ENCODE measurements at places on chromosomes 12 and 14.

- DNase-seq: no peak
Measured at GRCh38 chr12:98418357-98419075, 96.9 kb upstream of the TMPO start.

- DNase-seq: no peak
Measured at GRCh38 chr12:127685931-127686330, 581.0 kb upstream of the TMEM132C start.

DNA sequence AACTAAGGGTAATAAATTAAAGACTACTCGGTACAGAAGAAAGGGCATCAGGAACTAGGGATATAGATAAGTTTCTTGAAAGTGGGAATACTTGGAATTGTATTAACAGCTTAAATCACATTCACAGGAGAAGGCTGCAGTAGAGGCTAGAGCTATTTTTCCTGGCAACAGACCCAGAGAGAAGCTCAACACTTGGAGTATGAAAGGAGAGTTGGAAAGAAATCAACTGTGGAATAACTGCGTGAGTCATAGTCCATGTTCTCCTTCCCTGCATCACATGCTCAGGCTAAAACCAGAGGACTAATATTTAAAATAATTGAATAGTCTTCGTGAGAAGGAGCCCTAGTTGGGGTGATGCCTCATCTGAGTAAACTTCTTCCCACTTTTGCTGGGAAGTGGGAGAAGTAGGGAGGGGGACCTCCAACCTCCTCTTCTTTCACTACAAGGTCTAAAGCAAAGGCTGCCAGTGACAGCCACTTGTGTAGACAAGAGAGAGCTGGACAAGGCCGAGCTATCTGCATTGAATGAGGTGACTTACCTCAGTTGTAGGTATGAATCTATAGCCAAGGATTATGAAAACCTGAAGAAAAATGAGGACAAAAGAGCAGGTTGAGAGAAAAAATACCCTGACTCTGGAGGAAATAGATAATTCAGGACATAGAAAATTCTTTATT, 32.7 kb downstream of the DYRK2 start:
- DNase-seq: no peak

DNA sequence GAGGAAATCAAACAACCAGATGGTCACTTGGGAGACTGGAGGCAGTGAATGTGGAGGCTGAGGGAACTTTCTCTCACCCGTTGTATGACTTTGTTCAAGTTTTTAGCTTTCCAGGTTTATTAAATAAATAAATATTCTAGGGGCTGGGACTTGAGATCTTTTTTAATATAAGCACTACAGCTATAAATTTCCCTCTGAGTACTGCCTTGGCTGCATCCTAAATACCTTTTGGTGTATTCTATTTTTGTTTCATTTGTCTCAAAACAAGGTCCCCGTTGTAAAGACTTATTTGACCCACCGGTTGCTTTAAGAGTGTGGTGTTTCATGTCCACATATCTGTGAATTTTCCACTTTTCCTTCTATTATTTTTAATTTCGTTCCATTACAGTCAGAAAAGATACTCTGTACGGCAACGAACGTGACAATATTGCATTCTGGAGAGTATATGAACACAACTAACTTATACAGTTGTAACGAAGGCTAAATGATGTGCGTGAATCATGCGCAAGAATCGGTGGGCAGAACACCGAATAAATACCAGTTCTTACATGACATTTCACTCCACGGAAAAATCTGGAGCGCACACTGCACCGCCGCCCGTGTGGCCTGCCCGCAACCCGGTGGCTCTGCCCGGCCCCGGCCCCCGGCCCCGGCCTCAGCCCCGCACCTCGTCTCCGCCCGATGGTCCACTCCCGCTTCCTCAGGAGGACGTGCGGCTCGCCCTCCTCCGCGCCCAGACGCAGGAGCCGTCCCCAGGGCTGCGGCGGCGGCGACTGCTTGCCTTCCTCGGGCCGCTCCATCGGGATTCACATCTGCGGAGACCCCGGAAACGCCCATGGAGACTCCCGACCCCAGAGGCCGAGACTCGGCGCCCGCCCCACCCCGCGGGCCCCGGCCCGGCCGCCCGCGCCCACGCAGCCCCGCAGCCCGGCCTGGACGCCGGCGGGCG, 602 bp downstream of the CHFR start:
- DNase-seq: no peak

DNA sequence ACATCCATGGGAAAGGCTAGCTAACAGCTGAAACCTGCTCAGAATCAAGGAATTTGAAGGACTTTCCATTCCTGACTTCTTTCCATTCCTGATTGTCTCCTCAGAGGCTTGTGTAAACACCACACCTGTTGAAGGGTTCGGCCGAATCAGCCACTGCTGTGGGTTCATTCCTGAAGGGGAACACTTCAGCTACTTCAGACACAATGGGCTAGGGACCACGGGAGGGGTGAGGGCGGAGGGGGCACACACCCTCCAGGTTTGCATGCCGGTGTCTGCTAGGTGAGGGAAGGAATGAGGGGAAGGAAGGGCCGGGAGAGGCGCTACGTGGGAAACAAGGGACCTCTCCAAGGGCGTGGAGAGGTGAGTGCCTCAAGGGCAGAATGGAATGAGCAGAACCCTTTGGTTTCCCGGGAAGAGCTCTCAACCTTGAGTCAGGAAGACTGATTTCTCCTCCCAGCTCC, 1.3 kb downstream of the GPRC5A start:
- DNase-seq: no peak

- no peak for DNase-seq
Measured at GRCh38 chr12:95088379-95088778, 15.0 kb upstream of the NR2C1 start.

DNA sequence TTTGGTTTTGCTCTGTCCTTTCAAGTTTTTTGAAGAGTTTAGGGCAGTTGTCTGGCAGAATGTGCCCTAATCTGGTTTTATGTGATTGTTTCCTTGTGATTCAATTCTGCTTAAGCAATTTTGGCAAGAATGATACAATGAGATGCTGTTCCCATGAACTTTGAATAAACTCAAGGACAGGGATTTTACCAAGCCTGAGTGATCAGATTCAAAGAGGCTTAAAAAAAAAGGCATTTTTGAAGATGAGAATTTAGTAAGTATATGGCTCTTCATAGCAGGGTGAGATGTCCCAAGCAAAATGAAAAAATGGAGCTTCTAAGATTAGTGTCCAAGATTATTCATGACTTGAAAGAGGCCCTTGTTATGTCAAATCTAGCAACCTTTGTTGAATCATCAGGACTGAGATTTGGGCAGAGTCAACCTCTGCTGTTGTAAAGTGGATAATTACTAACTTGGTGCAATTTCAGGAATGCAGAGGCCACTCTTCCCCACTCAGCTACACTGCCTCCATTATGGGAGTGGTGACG, 180.6 kb upstream of the NUDT4 start:
- no peak for DNase-seq

GRCh38 chr14:72808564-72808963, 85.3 kb downstream of the DPF3 start:
- DNase-seq: no peak

GRCh38 chr12:152440-152839, 61.5 kb downstream of the SLC6A12 start:
- DNase-seq: no peak

GRCh38 chr14:80390906-80391305, 179.6 kb upstream of the DIO2 start:
- no peak for DNase-seq

- no peak for DNase-seq
Measured at GRCh38 chr14:64556526-64556925, 6.8 kb downstream of the PPP1R36 start.

DNA sequence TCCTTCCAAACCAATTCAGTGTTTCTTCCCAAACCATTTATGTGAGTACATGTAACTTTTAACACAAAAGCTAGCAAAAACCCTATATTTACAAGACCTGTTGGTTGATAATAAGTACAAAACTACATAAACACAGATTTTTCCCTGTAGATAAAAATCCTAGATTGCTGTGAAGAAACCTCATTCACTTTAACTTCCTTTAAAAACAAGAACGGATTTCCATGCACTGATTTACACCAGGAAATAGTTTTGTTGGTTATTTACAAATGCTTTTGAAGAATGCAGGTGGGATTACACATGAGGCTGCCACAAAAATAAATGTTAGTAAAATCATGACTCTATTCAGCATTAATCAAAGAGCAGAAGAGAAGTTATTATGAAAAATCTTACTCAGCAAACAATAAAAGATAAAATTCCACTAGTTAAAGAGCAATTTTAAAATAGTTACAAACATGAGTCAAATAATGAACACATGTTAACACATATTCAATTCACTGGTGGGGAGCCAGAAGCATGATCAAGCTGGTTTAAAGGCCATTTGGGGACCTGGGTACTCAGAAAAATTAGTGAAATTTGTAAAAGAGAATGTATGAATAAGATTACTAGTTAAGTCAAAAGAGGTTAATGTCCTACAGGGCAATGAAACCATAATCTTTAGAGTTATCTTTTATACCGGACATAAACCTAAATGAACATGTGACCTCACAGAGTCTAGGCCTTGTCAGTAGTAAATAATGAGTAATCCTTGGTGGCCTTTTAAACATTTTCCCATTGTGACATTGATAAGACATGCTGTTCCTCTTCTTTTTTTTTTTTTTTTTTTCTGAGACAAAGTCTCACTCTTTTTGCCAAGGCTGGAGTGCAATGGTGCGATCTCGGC, 79.9 kb downstream of the PHLDA1 start:
- DNase-seq: no peak

- no peak for DNase-seq
Measured at GRCh38 chr12:93777254-93777653, 100.1 kb downstream of the CRADD start.

DNA sequence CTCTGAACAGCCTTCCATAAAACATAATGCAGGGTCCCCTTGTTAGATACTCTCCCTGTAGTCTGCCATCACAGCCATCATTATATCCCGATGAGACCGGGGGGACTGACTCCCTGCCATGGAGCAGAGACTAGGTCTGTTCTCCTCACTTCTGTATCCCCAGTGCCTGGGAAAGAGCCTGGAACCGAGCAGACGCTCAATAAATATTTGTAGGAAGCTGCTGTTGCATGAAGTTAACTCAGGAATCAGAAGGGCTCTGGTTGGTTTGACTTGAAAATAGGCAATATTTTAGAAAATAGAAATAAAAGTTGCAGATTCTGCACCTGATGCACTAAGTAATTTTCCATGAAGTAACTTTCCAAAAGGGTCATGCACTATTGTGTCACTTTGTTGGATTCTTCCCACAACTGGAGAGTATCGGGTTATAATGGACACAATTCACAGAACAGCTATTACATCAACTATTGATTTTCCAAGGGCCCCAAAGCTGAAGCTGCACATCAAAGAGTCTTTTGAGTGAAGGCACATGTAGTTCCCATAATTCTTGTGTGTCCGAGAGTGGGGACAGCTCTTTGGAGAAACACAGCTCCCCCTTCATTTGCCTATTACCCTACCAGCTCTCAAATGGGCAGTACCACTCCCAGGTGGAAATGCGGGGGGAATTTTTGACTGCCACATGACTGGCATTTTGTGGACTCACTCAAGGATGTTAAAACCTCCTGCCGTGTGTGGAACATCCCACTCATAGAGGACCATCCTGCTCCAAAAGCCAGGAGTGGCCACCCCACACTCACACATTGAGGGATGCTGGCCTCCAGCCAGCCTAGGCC, 18.8 kb downstream of the CLMN start:
- DNase-seq: no peak

DNA sequence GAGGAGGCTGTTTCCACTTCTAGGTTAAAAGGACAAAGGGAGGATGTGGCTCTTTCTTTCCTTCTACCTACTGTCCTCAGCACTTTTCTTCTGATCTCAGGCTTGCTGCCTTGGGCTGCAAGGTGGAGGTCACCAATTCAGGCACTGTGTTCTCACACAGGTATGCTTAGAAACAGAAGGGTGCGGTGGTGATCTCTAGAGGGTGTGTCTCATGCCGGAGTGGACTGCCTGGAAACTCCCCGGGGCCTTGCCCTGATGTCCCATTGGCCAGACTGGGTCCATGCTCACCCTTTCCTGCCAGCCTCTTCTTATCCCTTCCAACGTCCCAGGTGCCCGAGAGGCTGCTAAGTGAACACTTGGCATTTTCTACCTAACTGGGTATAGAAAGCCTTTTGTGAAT, 1197.6 kb downstream of the AACS start:
- no peak for DNase-seq

- DNase-seq: peak; percentile 51
Measured at GRCh38 chr12:27464220-27464554, 17.7 kb downstream of the SMCO2 start.

GRCh38 chr12:26198742-26199141, 3.4 kb downstream of the SSPN start:
- DNase-seq: no peak

GRCh38 chr14:83483063-83483462, 1949.4 kb upstream of the SEL1L start:
- no peak for DNase-seq

GRCh38 chr14:64475585-64476273, 10.4 kb downstream of the AKAP5 start:
- no peak for DNase-seq

GRCh38 chr14:41925409-41925808, 318.7 kb downstream of the LRFN5 start:
- DNase-seq: no peak

DNA sequence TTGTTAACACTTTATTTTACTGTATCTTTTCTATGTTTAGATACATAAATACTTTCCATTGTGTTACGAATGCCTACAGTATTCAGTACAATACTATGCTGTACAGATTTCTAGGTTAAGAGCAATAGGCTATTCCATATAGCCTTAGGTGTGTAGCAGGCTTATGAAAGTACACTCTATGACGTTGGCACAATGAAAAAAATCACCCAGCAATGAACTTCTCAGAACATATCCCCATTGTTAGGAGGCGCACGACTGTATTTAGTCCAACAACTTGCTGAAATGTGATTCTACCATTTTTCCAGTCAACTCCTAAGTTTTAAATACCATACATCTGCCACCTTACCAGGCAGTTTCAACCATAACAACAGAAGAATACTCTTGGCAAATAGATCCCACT, 1.8 kb downstream of the PARP11 start:
- no peak for DNase-seq

DNA sequence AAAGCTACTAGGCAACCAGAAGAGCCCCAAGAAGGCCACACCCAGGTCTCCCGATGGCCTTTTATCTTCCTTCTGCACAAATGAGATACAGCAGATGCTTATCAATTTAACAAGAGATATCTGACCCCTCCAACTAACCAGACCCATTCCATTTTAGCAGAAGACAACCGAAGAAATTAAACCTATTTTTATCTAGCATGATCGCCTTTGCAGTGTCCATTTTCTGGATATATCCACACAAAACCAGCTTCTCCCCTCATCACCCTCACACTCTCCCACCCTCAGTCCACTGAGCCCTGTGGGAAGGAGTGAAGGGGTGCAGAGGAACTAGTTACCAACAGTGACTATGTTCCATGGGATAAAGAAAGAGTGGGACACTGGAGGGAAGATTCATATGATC, 20.9 kb upstream of the DHRS4 start:
- DNase-seq: no peak

GRCh38 chr14:84323450-84323849, 1206.5 kb upstream of the FLRT2 start:
- no peak for DNase-seq

- DNase-seq: no peak
Measured at GRCh38 chr12:77218278-77218677, 152.9 kb upstream of the E2F7 start.

- no peak for DNase-seq
Measured at GRCh38 chr14:52902971-52903619, 47.8 kb downstream of the FERMT2 start.

- DNase-seq: no peak
Measured at GRCh38 chr14:49553892-49554291, 32.3 kb downstream of the RPS29 start.
